Stimulated activated CD4-positive, alpha-beta T cell treated with anti-CD3 and anti-CD28 coated beads, Interleukin-2, amount 100 ng/mL, for 24 hours (primary cell): ENCODE measurements at places on chromosomes 4 and X.
A peak's percentile ranks its signal among the peaks of the same experiment; 100 is the strongest.

DNA sequence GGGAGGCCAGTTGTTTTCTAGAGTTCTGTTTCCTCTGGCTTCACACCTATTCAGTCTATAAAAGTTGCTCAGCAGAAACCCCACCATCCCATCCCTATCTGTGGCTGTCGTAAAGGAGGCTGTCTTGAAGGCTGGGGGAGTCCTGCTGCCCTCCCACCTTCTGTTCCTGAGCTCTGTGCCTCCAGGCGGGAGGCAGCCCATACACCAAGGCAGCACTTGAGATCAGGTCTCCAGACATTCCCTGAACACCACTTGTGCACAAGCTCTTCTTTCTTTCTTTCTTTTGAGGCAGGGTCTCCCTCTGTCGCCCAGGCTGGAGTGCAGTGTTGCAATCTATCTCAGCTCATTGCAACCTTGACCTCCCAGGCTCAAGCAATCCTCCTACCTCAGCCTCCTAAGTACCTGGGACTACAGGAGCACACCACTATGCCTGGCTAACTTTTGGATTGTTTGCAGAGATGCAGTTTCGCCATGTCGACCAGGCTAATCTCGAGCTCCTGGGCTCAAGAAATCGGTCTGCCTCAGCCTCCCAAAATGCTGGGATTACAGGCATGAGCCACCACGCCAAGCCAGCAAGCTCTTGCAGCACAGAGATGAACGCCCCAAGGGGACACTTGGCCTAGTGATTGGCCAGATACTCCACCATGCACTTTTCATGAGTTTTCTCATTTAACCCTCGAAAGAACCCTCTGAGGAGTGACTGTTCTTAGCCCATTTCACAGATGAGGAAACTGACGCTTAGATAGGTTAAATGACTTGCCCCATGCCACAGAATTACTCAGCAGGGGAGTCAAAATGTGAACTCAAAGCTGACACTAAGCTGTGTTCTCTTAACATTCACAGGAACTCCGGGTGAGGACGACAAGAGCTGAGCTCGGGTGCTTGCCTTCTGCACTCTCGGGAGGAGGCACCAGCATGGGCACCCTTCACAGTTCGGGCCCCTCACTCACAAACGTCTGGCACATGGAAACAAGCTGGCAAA is 55.8 kb upstream of the ENPP6 start:
- DNase-seq, result no peak

DNA sequence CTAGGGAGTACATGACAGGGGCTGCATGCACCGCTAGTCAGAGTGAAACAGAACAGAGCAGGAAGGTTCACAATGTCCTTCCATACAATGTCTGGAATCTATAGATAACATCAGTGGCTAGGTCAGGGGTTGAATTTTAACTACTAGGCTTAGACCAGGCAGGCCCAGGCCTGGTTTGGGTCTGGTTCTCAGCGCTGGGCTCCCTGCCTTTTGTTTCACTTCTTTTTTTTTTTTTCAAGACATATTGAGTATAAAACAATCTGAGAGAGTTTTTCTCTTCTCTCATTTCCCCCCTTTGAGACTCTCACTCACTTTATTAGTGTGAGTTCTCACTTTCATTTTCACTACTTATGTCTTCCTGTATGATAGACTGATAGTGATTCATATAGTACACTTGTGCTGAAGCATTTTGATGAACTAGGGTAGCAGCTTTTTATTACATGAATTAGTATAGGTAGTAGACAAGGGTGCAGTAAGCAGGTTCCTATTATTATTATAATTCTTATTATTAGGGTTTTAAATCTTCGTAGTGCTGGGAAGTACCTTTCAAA is 120.0 kb upstream of the ZDHHC15 start:
- no peak for DNase-seq

- DNase-seq, result no peak
Measured at GRCh38 chr4:54277691-54278090, 48.6 kb downstream of the PDGFRA start.

DNA sequence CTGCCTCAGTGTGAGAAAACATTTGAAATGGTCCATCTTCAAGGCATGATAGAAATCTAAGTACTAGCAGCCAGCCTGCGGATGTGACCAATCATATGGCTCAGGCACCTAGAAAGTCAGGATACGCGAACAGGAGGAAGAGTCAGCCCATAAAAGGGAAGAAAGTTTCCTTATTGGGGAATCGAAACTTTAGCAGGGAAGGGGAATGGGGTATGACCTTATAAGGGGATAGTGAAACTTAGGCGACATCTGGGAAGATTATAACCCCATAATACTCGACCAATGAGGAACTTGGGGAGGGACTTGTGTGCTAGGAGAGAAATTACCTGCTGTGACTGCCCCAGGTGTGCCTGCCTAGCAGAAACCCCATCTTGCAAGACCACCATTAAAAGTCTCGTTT is 26.2 kb upstream of the PYURF start:
- no peak for DNase-seq

DNA sequence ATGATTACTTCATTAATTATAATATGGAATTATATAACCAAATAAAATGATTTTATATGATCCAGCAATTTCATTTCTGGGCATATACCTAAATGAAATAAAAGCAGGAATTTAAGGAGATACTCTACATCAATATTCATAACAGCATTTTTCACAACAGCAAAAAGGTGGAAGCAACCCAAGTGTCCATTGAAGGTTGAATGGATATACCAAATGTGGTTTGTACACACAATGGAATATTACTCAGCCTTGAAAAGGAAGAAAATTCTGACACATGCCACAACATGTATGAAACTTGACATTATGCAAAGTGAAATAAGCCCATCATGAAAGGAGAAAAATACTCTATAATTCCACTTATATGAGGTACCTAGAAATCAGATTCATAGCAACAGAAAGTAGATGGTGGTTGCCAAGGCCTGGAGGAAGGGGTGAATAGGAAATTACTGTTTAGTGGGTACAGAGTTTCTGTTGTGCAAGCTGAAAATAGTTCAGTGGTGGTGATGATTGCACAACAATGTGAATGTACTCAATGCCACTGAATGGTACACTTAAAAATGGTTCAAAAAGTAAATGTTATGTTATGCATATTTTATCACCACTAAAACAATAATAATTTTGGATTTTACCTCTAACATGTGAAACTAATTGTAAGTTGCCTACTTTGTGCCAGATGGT is 471.5 kb downstream of the SPRY1 start:
- DNase-seq, result no peak

DNA sequence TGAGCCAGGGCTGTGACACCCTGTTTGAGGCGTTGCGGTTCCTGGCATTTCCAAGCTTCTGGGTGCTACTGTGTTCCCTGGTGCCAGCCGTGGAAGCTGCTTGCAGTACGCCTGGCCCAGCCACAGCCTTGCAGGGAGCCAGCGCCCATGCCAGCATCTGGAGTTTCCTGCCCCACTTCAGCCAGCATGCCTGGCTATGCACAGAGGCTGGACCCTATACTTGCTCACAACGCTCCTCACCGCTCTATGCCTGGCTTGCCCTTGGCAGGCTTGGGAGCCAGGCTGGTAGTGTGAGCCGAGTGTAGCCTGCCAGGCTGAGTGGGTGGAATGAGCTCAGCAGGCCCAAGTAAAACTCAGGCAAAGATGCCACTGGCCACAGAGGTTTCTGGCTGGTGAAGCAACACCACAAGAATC is 22.4 kb downstream of the PRRG1 start:
- no peak for DNase-seq

- no peak for DNase-seq
Measured at GRCh38 chr4:153098427-153098826, 105.8 kb upstream of the TRIM2 start.

GRCh38 chr4:7281691-7282665 is 89.6 kb downstream of the SORCS2 start:
- DNase-seq, result no peak

- no peak for DNase-seq
Measured at GRCh38 chrX:103405009-103405333, 28.6 kb downstream of the BEX3 start.

- no peak for DNase-seq
Measured at GRCh38 chrX:153372949-153373348, 28.2 kb downstream of the PNMA6E start.

GRCh38 chr4:72418458-72418857 is 150.6 kb downstream of the ADAMTS3 start:
- no peak for DNase-seq

GRCh38 chr4:17489123-17489522 is 22.8 kb downstream of the QDPR start:
- DNase-seq, result no peak

- DNase-seq, result no peak
Measured at GRCh38 chr4:177687117-177687516, 244.9 kb upstream of the AGA start.

DNA sequence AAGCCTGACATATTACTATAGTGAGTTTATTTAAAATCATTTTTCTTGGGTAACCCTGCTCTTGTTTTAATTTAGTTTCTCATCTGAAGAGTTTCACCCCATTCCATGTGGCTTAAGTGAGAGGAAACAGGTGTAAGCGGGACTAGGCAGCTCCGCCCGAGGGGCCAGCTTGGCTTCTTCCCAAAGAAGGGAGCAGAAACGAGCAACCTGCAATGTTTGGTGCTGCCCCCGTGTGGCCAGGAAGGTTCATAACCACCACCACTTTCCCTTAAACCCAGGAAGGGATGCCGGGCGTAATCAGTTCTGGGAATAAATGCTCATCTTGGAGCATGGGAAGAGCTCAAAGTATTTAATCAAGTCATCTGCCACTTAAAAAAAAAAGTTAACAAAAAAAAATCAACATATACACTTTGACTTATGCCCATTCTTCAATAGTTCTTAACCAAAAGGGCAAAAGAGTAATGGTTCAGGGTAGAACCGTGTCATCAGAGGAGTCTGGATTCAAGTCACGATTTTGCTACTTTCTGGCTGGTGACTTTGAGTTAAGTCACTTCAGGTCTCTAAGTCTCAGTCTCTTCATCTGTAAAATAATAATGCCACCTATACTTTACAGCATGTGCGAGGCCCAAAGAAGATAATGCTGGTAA is 147.9 kb downstream of the NSUN7 start:
- peak; percentile 78 for DNase-seq

DNA sequence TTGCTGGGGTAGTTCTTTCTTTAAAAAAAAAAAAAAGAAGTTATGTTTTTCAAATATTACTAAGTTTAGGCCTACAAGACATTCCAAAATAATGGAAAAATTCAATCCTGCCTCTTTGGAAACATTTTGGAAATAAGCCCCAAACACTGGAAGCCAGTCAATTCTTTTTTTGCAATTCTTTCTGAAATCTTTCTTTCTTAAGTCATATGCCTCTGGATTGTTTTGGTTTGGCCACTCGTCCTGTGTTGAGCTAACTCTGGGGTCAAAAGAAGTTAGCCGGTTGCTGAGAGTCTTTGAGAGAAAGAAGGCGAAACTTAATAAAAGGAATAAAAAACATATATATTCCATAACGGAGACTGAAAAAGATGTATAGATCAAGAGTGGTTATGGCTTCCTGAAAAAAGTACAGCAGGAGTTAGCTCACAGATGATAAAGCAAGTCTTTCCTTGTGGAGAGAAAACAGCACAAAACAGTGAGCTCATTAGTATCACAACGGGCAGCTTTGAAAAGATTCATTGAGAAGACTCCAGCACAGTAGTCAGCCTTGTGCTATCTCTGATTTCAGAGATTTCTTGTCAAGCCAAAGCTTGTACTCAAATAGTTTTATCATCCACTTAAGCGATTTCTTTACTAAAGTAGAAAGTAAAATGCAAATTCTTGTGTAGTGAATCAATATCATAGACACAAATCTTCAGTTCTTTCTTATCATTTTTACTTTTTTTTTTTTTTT is 64.8 kb downstream of the PLS3 start:
- DNase-seq, result no peak

GRCh38 chr4:3836756-3837601 is 70.8 kb downstream of the ADRA2C start:
- peak; percentile 38 for DNase-seq

- DNase-seq, result no peak
Measured at GRCh38 chrX:367866-368265, 18.8 kb downstream of the PPP2R3B start.

DNA sequence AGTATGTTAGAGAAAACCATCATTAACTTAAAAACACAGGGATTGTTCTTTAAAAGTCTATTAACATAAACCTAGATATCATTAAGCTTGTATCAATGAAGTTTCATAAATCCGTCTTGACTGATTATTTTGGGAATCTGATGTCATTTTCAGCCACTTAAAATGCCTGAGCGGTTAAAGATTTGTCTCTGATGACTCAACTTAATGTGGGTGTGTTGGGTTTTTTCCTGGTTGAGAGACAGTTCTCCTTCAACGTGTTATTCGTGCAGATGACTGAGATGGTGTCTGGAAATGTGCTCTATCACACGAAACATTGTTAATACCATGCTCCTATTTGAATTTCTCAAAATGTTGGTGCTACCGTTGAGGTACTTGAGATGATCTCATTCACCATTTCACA is 227.3 kb upstream of the TENM3 start:
- no peak for DNase-seq

GRCh38 chr4:139851133-139851532 is 185.5 kb downstream of the MGST2 start:
- no peak for DNase-seq

- no peak for DNase-seq
Measured at GRCh38 chr4:139690419-139690818, 24.8 kb downstream of the MGST2 start.

DNA sequence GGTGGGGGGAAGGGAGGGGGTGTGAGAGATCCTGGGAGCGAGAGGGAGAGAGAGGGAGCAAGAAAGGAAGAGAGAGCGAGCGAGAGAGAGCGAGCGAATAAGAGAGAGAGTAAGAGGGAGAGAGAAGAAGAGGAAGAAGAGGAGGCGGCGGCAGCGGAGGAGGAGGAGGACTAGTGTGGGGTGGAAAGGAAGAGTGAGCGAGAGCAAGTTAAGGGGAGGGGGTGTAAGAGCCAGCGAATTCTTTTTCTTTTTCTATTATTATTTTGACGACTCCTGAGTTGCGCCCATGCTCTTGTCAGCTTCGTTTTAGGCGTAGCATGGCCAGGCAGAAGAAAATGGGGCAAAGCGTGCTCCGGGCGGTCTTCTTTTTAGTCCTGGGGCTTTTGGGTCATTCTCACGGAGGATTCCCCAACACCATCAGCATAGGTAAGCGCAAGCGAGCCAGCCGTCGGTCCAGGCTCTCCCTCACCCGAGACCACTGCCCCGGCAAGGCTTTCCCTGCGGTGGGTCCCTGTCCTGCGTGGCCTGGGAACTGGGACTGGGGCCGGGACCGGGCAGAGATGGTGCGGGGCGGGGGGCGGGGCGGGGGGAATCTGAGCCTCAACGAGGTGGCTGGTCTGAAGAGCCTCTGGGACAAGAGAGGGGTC is at the start of gene GRIA3:
Gene GRIA3, plus strand, starts transcription at position 60 of the 647 bp plus-strand sequence. Its CDS starts 258 bp downstream, at position 318.
- no peak for DNase-seq

DNA sequence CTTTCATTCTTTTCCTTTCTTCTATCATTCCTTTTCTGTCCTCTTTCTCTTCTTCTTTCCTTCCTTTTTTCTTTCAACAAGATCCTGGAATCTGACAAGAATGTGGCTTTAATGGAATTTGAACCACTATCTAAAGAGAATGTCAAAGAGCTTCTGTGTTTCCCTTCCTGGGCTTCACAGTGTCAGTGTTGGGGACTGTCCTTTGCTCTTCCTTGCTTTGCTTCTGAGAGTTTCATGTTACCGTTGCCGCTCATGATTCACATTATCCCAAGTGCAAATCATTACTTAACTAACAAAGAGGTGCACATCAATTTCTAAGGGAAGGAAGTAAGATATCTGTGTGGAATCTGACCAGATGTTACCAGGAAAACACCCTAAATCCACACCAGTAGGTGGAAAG is 90.5 kb upstream of the DDIT4L start:
- DNase-seq, result no peak
